ENCODE measurements at places on chromosomes 12 and 14. TPM values are rescaled to one million over a fixed set of nuclear protein-coding genes. Genes with fewer than 3 reads are reported as not detected.

GRCh38 chr12:130713581-130713991, 2.5 kb downstream of the RIMBP2 start:
- no peak for DNase-seq

Gene SDSL
- total RNA-seq, result 11.6 TPM

- no peak for DNase-seq
These were observed 47.1 kb downstream of the FLRT2 start for GRCh38 chr14:85576848-85577542.

DNA sequence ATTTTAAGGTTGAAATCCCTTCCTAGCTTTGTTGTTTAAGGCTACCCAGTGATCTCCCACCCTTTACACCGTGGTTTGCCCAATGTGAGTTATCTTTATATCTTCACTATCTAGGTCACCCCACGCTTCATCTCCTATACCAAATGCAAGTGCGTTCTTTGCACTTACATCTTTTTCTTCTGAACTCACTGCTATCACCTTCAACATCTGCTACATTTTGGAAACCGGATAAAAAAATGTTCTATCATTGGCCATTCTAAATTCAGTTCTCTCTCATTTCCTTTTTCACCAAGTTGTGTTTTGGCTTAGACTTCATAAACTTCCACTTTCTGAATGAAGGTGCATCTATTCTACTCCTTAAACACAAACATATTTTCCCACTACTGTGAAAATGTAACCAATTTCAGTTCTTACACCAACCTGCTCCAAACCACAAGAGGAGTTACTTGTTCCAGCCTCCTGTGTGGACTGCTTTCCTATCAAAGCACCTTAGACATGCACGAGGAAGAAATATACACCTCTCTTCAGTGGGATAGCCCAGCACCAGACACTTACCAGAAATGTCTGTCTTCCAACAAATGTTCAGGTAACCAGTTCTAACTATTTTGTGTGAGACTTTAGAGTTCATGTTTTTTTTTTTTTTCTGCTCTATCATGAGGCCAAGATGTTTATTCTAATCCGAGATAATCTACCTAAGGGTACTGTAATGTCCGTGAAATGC, 21.9 kb downstream of the CLEC9A start:
- no peak for DNase-seq

Gene PACS2
- total RNA-seq, result 147 TPM

Gene HCAR2
- total RNA-seq, result 10.9 TPM

DNA sequence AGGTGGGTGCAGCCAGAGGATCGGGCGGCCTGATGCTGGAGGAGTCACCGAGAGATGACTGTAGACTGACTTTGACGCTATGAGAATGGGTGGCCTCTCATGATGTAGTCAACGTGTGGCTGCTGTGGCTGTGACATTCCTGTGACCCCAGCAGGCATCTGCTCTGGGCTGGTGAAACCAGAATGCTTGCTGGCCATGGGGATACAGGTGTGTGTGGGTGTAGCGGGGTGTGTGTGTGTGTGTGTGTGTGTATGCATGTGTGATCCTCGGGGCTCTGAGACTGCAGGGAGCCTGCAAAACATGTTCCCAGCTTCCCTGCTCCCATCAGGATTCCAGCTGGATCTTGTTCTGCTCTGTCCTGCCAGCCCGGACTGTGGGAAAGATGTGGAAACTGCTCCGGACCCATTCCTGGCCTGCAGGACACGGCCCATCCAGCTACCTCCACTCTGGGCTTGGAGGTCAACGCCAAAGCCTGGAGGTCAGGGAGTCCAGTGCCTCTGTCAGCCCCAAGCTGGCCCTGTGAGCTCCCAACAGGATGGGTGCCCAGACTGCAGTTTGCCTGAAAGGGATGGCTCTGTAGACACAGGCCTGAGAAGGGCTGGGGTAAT, 18.8 kb upstream of the HHIPL1 start:
- DNase-seq, result no peak

Gene KCNC2
- total RNA-seq, result 1.4 TPM

- peak; percentile 82 for DNase-seq
These were observed 760 bp downstream of the ACTN1 start for GRCh38 chr14:68978172-68978911.

GRCh38 chr12:98699586-98699985, 54.5 kb downstream of the APAF1 start:
- no peak for DNase-seq

Gene PLCZ1
- total RNA-seq, result not detected

DNA sequence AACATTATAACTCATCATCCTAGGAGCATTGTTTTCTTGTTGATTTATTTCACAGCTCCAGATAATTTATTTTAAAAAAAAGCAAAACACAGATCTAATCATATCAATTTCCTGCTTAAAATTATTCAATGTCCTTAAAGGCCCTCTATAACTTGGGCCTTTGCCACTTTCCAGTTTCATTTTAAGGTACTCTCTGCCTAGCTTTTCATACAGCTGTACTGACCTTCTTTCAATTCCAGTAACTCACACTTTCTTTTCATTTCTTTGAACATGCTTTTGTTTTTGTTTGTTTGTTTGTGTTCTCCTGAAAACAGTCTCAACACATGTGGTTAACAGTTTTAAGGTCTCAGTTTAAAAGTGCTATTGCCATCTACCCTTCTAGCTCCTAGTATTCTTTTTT, 281.9 kb downstream of the ACSS3 start:
- no peak for DNase-seq

GRCh38 chr12:89075880-89076540, 276.3 kb downstream of the DUSP6 start:
- no peak for DNase-seq

- DNase-seq, result no peak
These were observed 150.7 kb upstream of the CPM start for GRCh38 chr12:69083689-69084088.

GRCh38 chr14:74792249-74793039, 29.3 kb downstream of the YLPM1 start:
- DNase-seq, result no peak

GRCh38 chr12:120346681-120347080, 19.1 kb upstream of the PLA2G1B start:
- DNase-seq, result no peak

GRCh38 chr12:32544893-32545292, 134.2 kb upstream of the DNM1L start:
- DNase-seq, result no peak

DNA sequence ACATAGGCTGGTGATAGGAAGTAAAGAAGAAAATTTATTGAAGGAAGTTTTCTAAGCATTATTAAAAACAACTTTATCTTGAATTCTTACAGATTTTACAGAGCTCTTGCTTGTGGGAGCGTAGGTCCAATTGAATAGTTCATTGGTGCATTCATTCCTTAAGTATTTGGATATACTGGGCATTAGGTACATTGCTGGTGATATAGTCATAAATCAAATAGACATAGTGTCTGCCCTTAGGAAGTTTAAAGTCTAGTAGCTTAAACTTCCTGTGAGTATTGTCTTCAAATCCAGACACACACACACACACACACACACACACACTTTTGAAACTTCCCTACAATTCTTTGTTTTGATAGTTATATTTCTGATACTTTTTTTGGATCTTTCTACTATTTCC, 226.7 kb downstream of the FUT8 start:
- DNase-seq, result no peak

DNA sequence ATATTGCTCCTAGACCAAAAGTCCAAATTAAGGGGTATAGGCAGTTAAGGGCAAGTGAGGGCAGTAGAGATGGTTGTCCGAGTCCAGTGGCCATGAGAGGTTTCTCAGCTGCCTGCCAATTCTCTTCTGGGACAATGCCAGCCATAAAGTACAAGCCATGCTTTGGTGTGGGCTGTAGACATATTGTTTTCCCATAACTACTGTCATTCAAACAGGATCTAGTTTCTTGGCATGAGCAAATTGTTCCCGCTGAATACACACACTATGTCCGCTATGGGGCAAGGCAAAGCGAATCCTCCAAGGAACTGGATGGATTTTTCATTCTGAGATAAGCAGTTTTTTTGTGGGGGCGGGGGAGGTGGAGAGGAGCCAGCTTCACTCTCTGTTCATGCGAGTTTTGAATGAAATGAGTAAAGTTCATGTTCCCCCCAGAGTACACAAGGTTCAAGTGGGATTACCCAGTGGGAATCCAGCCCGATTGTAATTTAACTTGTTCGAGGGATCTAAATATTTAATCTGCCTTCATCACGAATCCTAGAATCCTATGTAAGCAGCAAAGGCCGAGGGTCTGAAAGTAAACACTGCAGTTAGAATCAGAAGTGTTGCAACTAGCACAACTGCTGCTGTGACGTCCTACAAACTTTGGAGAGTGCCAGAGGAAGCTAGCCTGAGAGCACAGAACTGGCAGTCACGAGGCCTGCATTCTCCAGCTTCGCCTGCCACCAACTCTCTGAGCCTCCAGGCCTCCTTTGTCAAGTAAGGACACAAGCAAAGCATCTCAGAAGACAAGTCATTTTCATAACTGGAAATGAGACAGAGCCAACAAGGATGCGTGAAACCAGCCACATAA, 137.0 kb downstream of the CRADD start:
- DNase-seq, result no peak

Gene TAS2R31
- 9.7 TPM for total RNA-seq

Gene CCDC196
- total RNA-seq, result not detected

Gene GLS2
- 2.9 TPM for total RNA-seq

Gene HOXC12
- total RNA-seq, result not detected

Gene RD3L
- not detected for total RNA-seq

Gene RAD52
- total RNA-seq, result 23.4 TPM

DNA sequence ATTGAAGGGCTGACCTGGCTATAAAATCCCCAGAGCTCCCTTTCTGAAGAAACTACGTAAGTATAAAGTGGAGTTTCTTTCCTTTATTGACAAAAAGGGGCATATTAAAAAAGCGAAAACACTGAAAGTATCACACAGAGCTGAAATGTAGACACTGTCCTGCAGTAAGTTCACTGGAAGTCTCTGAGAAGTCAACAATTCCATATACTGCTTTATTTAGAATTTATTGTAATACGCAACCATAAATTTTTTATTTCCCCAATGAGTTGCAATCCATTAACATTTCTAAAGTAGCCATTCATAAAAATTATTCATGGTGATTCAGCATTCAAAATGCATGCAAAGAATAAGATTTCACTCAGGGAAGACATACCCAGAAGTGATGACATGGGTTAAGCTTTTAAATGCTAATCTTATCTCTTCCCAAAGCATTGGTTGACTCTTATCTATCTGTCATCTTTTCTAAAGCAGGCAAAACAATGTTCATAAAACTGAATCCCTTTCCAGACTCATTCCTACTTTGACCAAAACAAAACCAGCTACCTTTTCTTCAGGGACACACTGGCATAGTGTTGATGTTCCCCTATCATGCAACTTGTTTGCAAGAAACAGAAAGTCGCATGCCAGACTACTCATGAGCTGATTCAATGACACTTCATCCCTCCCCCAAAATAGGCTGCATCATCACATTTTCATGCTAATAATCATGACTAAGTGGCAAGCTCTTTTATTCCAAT, 17.3 kb downstream of the KITLG start:
- no peak for DNase-seq

DNA sequence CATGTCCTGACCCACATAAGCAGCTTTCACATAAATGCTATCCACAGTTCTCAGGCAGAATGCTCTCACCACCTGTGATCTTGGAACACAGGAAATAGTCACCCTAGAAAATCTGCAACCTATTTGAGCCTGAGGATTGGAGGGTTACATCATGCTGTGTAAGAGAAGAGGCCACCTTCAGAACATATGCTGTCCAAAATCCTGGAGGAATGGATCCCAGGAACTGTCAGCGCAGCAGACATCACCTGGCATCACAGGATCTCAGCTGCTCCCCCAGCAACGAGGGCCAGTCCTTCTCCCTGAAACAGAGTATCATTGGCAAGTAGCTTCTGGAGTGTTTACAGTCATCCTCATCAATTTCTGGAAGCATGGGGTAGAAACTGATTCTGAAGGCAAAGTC, 63.2 kb upstream of the LTA4H start:
- no peak for DNase-seq

Gene PLEKHD1
- total RNA-seq, result 0.20 TPM

- DNase-seq, result no peak
These were observed 4.1 kb downstream of the CLEC2D start for GRCh38 chr12:9673404-9674225.

DNA sequence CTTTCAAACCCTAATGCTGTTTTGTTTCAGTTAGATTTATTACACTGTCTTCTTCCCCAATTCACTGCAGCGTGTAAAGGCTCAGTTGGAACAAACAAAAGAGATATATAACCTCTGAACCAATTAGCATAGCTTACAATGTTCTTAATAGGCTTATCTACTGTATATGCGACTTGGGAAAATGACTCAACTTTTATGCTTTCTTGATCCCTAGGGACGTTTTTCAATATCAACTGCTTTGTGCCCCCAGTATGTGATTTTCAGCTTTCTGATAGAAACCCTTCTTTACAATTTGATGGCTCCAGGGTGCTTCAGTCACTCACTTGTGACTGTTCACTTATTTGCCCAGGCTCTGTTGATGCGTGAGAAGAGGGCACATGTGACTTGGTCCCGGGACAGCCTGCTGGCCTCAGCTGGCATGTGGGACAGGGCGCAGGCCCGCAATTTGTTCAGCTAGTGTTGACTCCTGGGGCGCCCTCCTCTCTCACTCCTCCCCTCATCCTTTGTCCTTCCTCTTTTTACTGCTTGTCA, 107.1 kb downstream of the TMTC2 start:
- no peak for DNase-seq

Gene YY1
- total RNA-seq, result 91.9 TPM

- DNase-seq, result no peak
These were observed 91.9 kb upstream of the CPM start for GRCh38 chr12:69024907-69025306.

Gene RFX4
- not detected for total RNA-seq

DNA sequence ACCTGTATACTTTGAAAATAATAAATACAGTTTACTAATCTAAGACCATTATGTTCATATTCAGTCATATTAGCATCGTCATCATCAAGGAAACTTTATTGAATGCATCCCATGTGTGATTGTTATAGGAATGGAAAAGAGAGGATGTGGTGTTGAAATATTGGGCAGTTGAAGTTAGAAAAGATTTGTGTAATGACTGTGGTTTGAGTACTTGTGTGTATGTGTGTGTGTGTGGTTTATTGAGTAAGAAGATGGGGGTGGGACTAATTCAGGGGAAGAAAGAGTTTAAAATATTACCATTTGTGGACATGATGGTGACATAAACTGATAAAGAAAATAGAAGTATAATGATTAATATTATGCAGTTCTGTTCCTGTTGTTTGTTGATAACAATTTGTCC, 238.7 kb upstream of the SEL1L start:
- DNase-seq, result no peak

Gene MIPOL1
- total RNA-seq, result 28.4 TPM

DNA sequence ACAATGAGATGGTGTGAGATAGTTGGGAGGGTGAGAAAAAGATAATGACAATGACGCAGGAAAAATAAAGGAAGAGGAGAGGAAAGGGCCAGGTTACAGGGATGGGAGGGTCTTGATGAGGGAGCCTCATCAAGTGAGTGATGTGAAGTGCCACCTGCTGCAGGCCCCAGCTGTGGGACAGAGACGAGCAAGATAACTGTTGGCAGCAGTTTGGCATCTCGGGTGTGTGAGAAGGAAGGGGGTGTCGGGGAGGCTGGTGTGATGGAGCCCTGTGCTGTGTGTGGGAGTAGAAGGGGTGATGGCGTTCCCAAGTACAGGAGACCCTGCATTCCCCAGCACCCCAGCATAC, 11.4 kb upstream of the TAC3 start:
- DNase-seq, result no peak

Gene UBE3B
- total RNA-seq, result 42.8 TPM
